ENCODE measurements at places on chromosomes 3 and 15.

DNA sequence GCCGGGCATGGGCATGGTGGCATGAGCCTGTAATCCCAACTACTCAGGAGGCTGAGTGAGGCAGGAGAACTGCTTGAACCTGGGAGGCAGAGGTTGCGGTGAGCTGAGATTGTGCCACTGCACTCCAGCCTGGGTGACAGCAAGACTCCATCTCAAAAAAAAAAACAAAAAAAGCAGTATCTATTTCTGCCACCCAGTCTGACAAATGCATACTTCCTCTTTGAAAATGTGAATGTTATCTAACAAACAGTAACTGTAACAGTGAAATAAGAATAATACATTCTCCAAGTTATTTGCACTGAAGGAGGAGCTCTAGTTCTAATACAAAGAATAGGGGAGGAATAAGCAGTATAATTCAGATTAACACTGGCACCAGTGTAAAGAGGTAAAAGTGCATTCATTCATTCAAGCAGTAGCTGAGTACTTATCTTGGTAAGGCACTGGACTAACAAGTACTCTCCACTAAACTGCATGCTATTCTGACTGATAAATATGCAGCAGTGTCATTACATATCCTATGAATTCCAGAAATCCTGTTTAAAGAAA is 12.9 kb downstream of the VPS13C start:
- no peak for DNase-seq

- DNase-seq, result no peak
Observed at GRCh38 chr3:138381413-138381901, 33.1 kb downstream of the MRAS start.

- DNase-seq, result no peak
Observed at GRCh38 chr3:34582055-34582454, 783.6 kb downstream of the PDCD6IP start.

GRCh38 chr15:87716422-87716821 is 540.1 kb downstream of the NTRK3 start:
- DNase-seq, result no peak

GRCh38 chr3:139423232-139423631 is 33.8 kb upstream of the COPB2 start:
- DNase-seq, result no peak

GRCh38 chr15:28021281-28022039 is 77.7 kb downstream of the OCA2 start:
- no peak for DNase-seq

DNA sequence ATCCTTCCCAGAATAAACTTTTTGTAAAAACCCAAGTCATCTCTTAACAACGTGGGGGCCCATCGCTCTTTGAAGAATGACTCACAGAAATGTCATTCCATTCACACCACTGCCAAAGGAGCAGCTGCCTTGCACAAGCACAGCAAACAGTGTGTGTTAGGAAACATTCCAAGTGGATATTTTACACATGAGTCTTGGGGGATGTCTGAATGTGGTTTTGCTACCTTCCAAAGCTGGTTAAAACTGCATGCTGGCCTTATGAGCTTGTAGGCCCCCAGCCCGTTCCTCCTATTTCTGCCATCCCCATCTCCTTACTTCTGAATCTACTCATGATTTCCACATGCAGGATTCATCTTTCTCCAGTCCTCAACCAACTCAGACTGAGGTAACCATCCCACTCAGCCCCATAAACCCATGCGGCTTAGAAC is 130.8 kb downstream of the CPNE4 start:
- DNase-seq, result no peak

DNA sequence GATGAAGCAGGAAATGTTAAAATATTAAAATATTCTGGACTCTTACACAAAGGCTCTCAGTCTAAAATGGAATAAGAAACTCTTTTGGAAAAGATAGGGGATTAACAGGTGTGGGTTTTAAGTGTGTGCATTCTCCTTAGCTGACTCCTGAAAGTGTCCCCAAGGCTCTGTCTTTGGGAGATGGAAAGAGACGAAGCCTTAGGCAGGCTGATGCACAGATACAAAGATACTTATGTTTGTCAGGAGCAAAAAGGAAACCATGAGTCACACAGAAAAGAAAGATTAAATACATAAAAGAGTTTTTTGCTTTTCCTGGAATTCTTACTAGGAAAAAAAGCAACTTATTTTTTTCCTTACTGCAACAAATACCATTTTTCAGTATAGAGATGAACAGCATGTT is 23.8 kb upstream of the ABI3BP start:
- no peak for DNase-seq

DNA sequence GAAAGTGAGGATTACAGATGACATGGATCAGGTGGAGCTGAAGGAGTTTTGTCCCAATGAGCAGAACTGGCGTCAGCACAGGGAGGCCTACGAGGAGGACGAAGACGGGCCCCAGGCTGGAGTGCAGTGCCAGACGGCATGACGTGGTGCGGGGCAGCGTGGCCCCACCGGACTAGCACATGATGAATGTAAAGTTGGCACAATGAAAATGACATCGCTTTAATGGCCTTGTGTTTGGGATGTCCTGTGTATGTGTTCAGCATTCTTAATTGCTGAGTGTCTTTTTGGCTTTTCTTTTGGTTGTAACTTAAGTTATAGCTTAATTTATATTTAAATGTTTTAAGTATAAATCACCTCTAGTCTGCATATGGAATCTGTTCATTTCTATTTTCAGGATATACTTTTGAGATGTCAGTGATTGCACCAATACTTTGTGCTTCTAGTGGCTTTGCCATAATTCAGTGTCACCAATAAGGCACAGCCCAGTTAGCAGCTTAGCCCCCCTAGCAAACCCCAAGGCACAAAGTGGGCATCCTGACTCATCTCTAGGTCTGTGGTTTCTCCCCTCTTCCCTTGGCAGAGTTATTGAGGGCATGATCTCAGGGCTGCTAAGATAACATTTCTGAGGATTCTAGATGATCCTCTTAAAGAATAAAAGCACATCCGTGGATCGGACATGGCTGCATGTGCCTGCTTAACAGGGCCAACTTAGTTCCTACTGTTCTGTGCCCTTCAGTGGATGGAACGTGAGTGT is 16.1 kb downstream of the DNAJA4 start:
- no peak for DNase-seq

- no peak for DNase-seq
Observed at GRCh38 chr3:151896246-151897012, 23.0 kb downstream of the SUCNR1 start.

- DNase-seq, result no peak
Observed at GRCh38 chr3:45016916-45017315, 9.2 kb upstream of the CLEC3B start.

GRCh38 chr15:75843678-75844581 is 683 bp downstream of the UBE2Q2 start:
- peak; percentile 17 for DNase-seq

DNA sequence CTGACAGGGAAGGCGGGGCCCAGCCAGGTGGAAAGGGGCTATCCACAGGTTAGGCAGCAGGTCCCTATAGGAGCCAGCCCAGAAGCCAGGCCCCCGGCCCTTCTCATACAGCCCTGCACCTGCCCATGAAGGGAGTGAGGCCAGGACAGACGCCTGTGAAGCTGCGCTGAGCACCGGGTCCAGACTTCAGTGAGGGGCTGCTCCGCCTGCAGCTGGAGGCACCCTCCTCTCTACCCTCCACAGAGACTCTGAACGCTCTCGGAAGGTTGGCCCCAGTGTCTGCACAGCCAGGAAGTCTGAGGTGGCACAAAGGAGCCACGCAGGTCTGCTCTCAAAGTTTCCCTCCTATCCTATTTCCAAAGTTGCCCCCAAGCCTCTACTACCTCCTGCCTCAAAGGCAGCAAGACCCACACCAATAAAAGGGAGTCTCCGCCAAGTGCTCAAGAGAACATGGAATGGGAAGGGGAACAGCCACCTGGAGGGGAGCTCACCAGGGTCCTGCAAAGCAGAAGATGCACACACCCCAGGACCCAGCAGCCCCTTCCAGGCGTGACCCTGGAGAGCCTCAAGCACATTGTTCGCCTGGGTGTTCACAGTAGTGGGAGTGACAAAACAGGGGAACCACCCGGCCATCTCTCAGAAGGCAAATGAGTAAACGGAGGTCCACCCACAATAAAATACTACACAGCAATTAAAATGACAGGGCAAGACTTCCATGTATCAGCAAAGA is 19.5 kb downstream of the XXYLT1 start:
- no peak for DNase-seq

DNA sequence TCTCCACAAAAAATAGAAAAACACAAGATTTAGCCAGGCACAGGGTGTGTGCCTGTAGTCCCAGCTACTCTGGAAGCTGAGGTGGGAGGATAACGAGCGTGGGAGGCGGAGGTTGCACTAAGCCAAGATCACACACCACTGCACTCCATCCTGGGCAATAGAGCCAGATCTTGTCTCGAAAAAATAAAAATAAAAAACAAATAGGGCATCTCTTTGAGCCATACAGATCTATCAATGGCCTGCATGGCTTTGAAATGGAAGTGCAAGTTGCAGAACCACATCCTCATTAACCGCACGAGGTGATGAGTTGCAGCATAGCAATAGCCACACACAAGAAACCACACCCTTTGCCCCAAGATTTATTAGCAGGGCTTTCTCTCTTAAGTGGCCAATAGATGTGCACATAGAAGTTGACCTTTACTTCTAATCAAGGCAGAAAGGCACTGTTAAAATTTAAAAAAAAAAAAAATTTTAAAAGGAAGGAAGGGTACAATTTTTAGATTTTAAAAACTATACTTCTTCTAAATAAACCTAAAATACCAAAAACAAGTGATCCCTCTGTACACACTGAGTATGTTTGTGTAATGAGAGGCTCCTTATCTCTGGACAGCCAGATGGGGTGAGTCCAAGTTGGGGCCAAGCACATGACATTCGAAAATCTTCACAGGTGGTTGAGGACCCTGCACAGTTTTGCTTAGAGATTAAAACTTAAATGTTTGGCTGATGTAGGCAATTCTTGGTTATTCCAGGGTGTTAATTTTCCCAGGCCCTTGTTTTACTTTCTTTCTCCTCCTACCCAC is 53.4 kb downstream of the FILIP1L start:
- no peak for DNase-seq

DNA sequence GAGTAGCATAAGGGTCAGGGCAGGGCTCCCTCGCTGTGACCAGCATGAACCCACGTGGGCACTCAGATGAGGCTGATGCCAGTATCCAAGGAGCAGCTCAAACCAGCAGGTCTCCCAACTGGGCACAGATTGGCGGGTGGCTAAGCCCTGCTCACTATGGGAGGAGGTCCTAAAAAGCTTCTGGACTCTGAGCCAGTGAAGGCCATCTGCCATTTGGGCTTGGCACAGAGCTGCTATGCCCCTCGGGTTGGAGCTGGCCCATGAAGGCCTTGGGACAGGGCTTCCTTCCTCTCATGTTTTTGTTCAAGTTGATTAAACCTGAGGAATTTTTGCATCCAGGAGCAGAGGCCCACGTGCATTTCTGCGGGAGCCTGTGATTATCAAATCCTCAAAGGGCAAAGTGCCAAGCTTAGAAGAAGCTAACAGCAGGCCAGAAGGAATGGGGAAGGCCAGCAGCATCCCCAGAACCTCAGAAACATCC is 4.3 kb upstream of the STRA6 start:
- no peak for DNase-seq

GRCh38 chr3:149585401-149585726 is 72.5 kb downstream of the WWTR1 start:
- no peak for DNase-seq

- no peak for DNase-seq
Observed at GRCh38 chr15:74213858-74214284, 11.3 kb upstream of the STRA6 start.

- no peak for DNase-seq
Observed at GRCh38 chr3:46713898-46714552, 3.6 kb downstream of the PRSS50 start.

DNA sequence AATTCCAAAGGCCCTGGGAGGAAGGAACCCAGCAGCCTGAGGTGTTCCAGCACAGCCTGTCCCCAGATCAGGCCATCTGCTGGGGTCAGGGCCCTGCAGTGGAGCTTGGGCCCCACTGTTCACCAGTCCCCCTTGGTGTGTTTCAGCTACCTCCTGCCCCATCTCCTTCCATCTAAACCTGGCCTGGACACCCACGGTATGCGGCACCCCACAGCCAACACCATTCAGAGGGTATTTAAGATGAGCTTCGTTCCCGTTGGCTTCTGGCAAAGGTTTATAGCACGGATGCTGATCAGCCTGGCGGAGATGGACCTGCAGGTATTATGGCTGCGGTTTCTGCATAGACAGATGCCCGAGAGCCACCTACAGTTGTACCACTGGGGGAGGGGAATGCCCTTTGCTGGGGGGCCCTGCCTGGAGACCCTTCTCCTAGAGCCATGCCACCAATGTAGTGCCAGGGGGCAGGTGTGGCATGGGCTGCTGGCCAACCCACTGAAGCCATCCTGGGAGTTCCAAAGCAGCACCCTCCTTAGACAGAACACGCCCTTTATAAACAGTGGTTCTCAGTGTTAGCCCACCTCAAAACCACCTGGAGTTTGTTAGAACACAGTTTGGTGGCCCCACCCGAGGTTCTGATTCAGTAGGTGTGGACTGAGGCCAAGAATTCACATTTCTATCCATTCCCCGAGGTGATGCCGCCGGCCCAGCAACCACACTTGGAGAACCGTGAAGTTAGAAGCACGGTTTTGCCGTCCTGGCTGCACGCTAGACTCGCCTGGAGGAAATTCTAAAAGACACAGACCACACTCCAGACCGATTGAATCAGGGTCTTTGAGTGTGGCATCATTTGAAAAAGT is 126.9 kb downstream of the LRRK1 start:
- no peak for DNase-seq

GRCh38 chr15:66578286-66578875 is 12.6 kb upstream of the LCTL start:
- DNase-seq, result no peak

GRCh38 chr3:123376451-123377242 is 72.2 kb downstream of the ADCY5 start:
- no peak for DNase-seq

- DNase-seq, result no peak
Observed at GRCh38 chr3:193297421-193297820, 56.4 kb downstream of the PLAAT1 start.

GRCh38 chr15:47870956-47871625 is 153.8 kb downstream of the SEMA6D start:
- DNase-seq, result no peak

- no peak for DNase-seq
Observed at GRCh38 chr3:192826214-192827006, 91.2 kb downstream of the MB21D2 start.

- no peak for DNase-seq
Observed at GRCh38 chr3:34742151-34742550, 897.2 kb upstream of the ARPP21 start.

GRCh38 chr15:89129123-89129815 is 41.0 kb downstream of the ABHD2 start:
- peak; percentile 39 for DNase-seq
